ACHN (cell line): ENCODE measurements at places on chromosomes 13 and 19.
A peak's percentile ranks its signal among the peaks of the same experiment; 100 is the strongest.

DNA sequence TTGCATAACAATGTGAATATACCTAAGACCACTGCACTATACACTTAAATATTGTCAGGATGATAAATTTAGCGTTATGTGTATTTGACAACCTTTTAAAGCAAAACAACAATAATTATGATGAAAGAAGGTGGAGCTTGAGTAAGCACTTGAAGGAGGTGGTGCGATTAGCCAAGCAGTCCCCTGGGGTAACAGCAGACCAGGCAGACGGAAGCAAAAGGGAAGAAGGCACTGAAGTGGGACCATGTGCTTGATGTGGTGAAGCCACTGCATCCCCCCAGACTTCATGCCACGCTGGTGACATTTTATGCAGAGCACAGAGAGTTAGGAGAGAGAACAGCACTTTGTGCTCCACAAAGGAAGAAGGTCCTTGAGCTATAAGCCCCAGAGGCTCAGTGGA is 58.3 kb upstream of the ZNF507 start:
- no peak for DNase-seq

GRCh38 chr13:51148223-51148951 is 37.3 kb upstream of the C13orf42 start:
- DNase-seq, result no peak

- no peak for DNase-seq
These were observed 782.0 kb downstream of the SLITRK1 start for GRCh38 chr13:83100237-83100636.

DNA sequence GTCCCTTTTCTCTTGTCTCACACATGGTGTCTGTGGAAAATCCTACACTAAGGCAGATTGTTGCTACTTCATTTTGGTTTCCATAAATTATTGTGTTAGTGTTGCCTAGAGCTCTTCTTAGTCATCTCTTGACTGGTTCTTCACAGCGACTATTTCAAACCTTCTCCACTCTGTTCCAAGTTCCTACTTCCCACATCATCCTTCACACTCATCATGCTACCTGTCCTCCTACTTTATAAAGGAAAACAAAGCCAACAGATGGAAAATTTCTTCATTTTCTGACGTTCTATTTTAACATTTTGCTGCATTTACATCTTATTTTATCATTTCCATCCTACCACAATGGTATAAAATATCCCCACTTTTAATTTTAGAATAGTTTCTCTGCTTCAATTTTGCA is 614.1 kb downstream of the LMO7 start:
- DNase-seq, result no peak

DNA sequence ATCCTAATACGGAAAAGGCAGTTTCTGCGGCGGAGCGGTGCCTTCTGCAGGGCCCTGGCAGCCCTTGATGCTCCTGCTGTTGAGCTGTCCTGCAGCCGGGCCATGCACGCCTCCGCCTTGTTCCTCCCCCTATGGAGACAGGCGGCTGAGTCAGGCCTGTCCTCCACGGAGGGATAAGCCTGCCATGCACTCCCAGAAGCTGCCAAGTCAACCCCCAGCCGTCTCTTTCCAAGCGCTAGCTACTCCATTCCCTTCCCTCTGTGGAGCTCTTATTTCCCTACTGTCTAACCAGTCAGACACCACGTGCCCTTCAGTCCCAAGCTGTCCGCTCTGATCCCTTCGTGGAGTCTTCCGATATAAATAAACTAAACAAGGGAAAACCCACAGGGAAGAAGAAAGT is 197.0 kb downstream of the COL4A1 start:
- peak; percentile 36 for DNase-seq

DNA sequence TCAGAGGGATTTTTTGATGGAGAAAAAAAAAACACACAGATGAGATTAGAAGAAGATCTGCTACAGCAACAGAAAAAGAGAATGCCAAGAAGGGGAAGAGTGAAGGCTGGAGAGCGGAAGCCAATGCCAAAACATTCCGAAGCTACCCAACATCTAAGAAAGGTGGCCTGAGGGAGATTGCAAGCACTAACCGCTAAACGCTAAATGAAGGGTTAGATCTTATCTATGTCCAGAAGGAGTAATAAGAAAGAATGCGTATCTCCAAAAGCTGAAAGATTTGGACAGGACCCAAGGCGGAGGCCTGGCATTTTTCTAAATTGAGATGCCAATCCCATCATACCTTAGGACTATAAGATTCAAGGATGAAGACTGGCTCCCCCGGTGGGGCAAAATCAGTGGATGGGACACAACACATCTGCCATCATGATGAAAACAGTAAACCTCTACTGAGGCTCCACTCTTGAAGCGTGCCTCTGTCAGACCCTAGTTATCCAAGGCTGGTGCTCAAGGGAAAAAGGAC is 15.6 kb upstream of the HMGB1 start:
- no peak for DNase-seq

DNA sequence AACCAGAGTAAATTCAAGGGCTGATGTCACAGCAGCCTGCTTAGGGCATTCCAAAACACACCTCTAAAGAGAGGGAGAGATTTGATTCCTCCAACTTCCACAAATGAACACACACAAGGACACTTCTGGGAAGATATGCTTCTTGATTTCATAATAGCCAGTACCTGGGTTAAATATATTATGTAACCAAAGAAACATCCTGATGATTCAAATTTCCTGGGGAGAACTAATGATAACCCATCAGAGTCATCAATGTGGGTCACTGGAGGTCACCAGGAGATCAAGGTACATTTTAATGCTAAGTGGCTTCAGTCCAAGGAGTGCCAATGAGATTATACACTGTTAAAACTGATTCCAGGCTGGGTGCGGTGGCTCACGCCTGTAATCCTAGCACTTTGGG is 54.0 kb upstream of the DOCK9 start:
- DNase-seq, result no peak

- no peak for DNase-seq
These were observed 10.4 kb downstream of the SHISA2 start for GRCh38 chr13:26041444-26041843.

DNA sequence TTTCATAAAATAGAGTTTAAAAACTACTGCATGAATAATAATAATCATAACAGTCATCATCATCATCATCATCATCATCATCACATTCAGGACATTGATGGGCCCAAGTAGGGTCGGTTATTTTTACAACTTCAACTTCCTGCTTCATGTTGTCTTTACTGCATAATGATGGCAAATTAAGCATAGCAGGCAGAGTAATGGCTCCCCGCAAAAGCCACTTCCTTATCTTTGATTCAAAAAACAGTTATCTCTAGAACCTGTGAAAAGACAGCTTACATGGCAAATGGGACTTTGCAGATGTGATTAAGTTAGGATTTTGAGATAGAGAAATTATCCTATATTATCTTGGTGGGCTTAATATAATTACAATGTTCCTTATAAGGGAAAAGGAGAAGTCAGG is 792.9 kb downstream of the LIG4 start:
- DNase-seq, result no peak

DNA sequence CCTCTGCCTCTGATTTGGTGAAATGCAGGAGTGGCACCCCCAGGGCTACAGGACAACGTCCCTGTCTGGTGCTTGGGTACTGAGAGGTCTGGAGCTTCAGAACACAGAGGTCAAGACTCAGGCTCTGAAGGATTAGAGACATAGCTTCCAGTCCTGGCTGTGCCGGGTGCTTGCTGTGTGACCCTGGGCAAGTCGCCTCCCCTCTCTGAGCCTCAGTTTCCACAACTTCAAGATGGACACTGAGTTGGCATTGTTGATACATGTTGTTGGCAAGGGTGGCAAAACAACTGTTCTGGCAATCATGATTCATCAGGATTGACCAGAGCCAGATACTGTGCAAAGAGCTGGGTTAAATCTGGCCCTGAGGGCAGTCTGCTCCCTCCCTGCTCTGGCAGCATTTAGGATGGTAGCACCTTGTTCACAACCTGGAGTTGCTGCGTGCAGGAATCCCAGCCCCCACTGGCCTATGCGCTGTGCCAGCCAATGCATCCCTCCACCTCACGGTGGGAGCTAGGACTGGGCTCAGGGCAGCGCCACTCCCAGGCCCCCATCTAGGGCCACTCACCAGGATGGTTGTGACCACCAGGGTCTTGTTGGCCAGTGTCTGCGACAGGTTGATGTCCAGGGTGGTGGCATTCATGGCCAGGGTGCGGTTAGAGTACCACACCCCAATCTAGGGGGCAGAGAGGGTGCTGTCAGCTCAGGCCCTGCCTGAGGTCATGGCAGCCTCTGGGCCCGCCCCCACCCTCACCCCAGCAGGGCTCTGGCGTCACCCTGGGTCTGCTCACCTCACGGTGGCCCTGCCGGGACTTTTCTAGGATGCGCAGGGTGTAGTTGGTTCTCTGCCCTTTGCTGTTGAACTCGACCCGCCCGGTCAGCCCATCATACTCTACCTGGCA is 16.7 kb downstream of the GRIK5 start:
- no peak for DNase-seq

DNA sequence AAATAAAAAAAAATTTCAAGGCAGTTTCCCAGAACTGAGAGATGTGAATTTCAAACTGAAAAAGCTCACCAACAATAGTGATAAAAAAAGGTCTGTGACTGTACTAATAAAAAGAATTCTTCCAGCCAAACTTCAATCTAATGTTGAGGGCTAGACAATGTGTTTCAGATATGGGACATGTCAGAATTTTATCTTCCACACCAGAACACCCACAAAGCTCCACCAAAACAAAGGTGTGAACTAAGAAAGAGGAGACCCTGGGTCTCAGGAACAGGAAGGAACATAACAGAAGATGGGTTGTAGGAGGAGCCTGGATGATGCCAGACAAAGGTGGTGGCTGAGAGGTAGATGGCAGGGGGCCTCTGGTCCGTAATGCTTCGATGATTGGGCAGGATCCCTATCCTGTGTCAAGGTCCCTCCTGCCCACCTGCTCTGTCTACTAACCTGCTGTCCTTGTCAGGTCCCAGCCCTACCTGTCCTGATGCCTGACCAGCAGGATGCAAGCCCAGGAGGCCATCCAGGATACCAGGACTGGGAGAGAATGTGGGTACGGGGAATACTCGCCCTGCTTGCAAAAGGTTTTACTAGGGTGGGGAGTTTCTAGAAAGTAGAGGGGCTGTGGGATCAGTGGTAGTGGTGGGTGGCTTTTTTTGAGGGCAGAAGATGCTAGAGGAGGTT is 4.5 kb downstream of the MZF1 start:
- DNase-seq, result no peak

GRCh38 chr13:103140001-103140671 is 73.9 kb upstream of the SLC10A2 start:
- peak; percentile 50 for DNase-seq

DNA sequence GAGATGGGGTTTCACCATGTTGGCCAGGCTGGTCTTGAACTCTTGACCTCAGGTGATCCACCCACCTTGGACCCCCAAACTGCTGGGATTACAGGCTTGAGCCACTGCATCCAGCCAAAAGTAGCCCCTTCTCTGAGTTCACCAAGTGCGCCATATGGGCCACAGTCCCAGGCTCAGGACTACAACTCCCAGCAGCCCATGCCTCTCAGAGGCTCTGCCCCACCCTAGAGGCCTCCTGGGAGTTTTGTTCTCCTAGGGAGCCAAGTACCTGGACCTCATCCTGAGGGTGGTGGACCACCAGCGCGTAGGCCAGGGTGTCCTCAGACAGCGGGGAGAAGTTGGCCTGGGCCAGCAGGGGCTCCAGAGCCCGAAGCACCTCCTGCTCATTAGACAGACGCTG is 18.8 kb downstream of the TMEM143 start:
- no peak for DNase-seq

- DNase-seq, result no peak
These were observed 1.9 kb downstream of the TSHZ3 start for GRCh38 chr19:31347354-31347753.

DNA sequence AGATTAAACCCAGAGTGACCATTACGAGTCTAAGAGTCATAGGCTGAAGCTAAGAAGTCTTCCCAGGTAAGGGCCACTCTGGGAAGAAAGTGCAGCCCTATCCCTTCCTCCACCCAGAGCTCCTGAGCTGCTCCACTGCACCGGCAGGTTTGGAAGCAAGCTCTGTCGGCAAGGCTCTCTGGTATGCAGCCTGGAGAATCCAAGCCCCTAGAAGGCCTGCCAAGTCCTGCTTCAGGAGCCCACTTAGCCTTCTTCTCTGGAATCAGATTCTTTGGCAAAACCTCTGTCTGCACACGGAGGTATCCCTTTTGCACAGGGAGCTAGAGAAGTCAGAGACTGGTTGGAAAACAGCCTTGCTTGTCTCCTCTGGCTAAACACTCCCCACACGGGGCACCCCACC is 58.5 kb downstream of the CEBPG start:
- DNase-seq, result no peak

GRCh38 chr13:77378662-77379061 is 51.8 kb upstream of the MYCBP2 start:
- no peak for DNase-seq

- DNase-seq, result no peak
These were observed 4.7 kb downstream of the CCDC8 start for GRCh38 chr19:46408664-46409039.

GRCh38 chr13:106656186-106656585 is 88.2 kb upstream of the ARGLU1 start:
- DNase-seq, result no peak

GRCh38 chr19:5934774-5935472 is 20.9 kb downstream of the CAPS start:
- DNase-seq, result no peak

GRCh38 chr13:102374233-102374632 is 27.6 kb downstream of the FGF14 start:
- no peak for DNase-seq

DNA sequence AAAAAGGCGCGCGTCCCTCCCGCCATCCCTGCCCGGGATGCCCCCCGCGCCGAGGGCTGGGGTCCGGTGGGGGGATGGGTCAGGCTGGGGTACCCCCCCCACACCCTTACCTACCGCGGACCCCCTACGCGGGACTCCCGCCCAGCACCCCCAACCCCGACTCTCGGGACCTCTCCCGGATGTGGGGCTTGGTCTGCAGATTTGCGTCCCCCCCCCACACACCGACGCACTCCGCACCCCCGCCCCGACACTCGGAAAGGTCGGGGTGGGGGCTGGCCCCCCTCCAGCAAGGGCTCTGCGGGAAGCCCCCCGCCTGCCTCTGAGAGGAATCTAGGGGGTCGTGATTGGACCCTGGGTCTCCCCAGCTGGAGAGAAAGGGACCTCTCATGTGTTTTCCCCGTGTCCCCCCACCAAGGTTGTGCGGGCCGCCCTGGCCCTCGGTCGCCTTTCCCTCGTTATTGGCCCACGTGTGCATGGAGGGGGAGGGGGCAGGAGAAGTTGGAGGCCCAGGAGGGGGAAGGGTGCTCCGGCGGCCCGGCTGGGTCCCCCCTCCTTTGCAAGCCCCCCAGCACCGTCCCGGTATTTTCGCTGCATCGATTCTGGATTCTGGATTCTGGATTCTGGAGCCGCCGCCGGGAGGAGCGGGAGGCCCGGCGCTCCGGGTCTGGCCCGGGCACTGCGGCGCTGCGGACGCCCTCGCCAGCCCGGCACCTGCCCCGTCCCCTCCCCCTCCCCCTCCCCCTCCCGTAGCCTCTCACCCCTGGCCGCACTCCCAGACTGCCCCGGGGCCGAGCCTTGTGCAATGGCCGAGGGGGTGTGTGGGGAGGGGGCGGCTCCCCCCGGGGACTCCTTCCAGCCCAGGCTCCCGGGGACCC is 607 bp downstream of the NFIC start:
- peak; percentile 25 for DNase-seq
